Lower leg skin (tissue), 4 donors: ENCODE measurements at places on chromosomes 5 and 9. TPM values are rescaled to one million over a fixed set of nuclear protein-coding genes. Genes with fewer than 3 reads are reported as not detected.

Gene ST8SIA4
- total RNA-seq: 1.1 TPM

Gene PPP1R26
- total RNA-seq: 11.5 TPM

Gene PRLR
- total RNA-seq: 11.4 TPM

Gene IRX4
- 58.3 TPM for total RNA-seq

DNA sequence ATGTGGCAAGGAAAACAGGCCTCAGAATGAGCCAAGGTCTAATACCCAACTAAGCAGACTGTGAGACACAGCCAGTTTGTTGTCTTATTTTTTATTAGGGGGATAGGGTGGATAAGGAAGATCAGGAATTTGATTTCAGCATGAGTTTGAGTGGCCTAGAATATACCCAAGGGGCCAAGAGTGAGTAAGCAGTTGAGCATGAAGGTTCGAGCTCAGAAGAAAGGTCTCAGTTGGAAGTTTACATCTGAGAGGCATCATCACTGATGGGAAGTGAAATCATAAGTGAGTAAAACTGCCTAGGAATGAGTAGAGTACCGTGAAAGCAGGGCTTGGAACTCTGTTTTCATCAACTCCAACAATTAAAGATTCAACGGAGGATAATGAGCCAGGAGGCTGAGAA is 12.6 kb downstream of the PSMD5 start:
- no peak for DNase-seq

GRCh38 chr5:33764786-33765185 is 127.0 kb downstream of the ADAMTS12 start:
- no peak for DNase-seq

- DNase-seq: no peak
Measured at GRCh38 chr5:170985486-170985885, 123.7 kb downstream of the RANBP17 start.

- no peak for DNase-seq
Measured at GRCh38 chr5:81698813-81699212, 52.1 kb downstream of the SSBP2 start.

DNA sequence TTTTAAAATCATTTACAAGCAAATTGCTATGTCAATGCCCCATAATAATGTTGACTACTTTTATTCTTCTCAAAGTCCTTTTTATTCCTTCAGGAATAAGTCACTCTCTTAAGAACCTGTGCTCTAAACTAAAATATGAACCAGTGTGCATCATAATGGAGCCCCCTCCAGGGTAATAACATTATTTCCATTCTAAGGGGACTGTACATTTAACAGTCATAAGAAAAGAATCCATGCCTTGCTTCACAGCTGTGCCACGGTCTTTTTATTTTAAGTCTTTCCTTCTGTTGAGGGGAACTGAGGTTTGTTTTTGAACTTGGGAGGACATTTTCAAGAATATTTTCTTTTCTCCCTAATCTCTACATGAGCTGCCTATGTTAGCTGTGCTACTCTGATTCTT is 297.6 kb downstream of the MAN2A1 start:
- no peak for DNase-seq

- no peak for DNase-seq
Measured at GRCh38 chr9:78788101-78788500, 491.2 kb downstream of the PSAT1 start.

GRCh38 chr9:137264067-137264466 is 8.9 kb downstream of the NELFB start:
- no peak for DNase-seq

- no peak for DNase-seq
Measured at GRCh38 chr5:102903074-102903871, 148.2 kb downstream of the PAM start.

GRCh38 chr9:109816490-109816889 is 36.5 kb downstream of the PALM2AKAP2 start:
- DNase-seq: peak; percentile 38
